ENCODE measurements at places on chromosomes 16 and 17.

GRCh38 chr17:79914813-79915740 lies 75.8 kb upstream of the CBX4 start:
- DNase-seq: no peak

GRCh38 chr17:9768381-9768934 lies 22.9 kb downstream of the DHRS7C start:
- peak; percentile 57 for DNase-seq

DNA sequence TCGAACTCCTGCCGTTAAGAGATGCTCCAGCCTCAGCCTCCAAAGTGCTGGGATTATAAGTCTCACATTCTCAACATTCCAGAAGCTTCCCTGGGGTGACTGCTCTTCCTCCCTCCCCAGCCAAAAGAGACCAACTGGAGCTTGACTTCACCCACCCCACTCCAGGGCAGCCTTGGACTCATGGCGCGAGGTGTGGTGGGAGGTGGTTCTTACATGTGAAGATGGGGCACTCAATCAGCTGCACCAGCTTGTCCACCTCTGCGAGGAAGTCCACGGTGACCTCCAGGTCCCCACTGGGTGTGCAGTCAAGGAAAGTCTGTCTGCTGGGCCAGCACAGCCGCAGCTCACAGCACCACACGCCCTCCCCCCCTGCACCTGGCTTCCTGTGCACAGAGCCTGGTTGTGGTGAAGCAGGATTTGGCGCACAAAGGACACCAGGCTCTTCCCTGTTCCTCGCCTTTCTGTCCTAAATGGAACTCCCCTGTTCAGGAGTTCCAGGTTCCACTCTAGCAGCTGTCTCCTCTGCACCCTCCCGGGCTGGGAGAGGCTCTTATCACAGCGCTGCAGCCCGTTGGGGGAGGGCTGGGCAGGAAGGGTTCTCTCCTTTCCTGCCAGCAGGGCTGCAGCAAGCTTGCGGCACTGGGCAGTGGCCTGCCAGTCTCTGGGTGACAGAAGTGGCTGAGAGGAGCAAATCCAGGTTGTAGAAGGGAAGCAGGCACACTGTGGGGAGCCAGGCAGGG lies 9.6 kb upstream of the MTSS2 start:
- DNase-seq: peak; percentile 58

- DNase-seq: no peak
Observed at GRCh38 chr17:8893621-8894201, 26.2 kb upstream of the PIK3R6 start.

DNA sequence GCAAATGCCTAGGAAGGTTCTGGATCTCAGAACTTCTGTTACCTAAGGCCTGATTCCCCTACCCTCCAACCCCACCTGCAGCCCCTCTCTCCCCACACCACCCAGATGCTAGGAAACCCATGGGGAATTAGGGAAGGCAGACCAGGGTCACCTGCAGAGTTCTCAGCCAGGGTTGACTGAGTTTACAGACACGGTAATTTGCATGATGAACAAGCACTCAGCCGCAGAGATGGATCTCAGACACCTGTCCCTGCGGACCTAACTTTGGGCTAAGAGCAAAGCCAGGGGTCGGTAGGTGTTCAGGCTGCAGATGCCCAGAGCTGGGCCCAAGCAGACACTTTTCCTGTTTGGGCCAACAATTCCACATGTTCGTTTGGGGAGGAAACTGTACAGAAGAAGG lies 2.9 kb downstream of the ABI3 start:
- DNase-seq: no peak

DNA sequence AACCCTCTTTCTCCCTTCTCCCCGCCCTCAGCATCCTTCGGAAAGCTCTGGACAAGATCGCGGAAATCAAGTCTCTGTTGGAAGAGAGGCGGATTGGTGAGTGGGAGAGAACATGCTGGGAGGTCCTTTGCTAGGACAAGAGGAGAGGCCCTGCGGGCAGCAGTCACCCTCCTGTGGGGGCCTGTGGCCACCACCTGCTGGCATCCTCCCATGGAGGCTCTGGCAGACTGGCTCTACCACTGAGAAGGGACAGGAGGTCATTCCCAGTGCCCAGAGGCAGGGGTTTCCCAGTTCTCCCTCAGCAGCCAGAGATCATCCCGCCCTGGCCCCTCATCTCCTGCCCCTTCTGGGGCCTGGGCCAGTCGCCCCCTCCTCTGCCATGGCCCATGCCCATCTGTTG lies 7.8 kb downstream of the SULT1A2 start:
- DNase-seq: no peak

DNA sequence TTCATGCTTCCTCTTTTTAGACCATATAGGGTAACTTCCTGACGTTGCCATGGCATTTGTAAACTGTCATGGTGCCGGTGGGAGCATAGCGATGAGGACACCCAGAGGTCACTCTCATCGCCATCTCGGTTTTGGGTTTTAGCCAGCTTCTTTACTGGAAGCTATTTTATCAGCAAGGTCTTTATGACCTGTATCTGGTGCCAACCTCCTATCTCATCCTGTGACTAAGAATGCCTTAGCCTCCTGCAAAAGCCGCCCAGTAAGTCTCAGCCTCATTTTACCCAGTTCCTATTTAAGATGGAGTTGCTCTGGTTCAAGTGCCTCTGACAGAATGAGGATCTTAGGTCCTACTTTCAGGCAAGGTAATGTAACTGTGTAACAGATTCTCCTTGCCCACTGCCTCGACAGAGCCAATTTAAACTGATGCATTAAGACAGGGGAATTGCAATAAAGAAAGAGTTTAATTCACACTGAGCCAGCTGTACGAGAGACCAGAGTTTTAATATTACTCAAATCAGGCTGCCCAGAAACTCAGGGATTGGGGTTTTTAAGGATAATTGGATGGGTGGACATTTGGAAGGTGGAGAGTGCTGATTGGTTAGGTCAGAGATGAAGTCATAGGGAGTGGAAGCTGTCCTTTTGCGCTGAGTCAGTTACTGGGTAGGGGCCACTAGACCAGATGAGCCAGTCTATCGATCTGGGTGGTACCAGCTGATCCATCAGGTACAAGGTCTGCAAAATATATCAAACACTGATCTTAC lies 59.9 kb upstream of the ATF7IP2 start:
- no peak for DNase-seq

GRCh38 chr17:29582772-29583171 lies 6.7 kb downstream of the GIT1 start:
- DNase-seq: no peak

DNA sequence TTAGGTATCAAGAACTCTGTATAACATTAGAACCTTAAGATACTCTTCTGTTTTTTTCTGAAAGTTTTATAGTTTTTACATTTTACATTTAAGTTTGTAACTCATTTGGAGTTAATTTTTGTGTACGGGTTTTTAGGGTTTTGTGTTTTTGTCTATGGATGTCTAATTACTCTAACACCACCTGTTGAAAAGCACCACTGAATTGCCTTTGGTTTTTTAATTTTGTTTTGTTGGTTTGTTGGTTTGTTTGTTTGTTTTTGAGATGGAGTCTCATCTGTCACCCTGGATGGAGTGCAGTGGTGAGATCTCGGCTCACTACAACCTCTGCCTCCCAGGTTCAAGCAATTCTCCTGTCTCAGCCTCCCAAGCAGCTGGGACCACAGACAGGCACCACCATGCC lies 29.8 kb upstream of the ZNF629 start:
- no peak for DNase-seq

GRCh38 chr16:86640265-86640843 lies 62.0 kb downstream of the FOXL1 start:
- no peak for DNase-seq

All from Kasumi-1 (cell line).